ENCODE measurements at places on chromosomes 6 and 20. TPM values are rescaled to one million over a fixed set of nuclear protein-coding genes. Genes with fewer than 3 reads are reported as not detected.

DNA sequence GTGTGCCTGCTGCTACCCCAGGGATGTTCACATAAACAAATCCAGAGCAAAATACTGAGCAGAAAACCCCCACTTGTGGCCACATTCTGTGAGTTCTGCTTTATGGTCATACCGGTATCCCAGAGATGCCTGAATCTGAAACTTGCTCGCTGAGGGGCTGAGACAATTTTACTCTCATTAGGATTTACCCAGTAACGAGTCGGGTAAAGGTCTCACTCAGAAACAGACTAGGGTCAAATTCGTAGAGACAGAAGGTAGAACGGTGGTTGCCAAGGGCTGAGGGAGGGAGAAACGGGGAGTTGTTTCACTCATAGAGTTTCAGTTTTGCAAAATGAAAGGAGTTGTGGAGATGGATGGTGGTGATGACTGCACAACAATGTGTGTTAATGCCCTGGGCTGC is 45.4 kb upstream of the NKX2-2 start:
- no peak for DNase-seq

DNA sequence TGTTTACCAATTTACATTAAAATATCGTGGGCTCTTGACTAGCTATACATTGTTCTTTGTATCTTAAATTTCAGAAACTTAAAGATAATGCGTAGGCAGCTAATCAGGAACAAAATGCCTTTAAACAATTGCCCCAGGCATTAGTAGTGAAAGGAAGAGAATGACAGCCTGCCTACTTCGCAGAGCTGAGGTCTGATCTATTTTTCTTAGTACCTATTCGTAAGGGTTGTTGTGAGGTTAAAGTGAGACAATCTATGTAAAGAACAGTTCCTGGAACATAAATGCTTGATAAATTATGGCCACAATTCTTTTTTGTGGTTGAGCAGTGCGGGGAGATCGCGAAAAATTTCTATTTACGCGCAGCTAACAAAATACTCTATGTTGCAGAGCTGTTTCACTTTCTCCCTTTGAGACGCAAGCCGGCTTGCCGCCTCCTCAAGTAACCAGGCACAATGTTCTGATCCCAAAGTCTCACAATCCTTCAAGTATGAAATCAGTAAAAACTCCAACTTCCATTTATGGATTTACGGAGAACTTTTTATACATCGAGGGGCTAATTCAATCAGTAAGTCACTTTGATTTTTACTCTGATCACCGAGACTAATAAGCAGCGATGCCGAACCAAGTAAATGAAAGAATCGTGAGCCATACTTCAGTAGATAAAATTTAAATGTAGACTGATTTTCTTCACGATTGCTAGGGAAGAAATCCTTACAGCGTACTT is 878 bp upstream of the PNRC1 start:
- DNase-seq, result no peak

DNA sequence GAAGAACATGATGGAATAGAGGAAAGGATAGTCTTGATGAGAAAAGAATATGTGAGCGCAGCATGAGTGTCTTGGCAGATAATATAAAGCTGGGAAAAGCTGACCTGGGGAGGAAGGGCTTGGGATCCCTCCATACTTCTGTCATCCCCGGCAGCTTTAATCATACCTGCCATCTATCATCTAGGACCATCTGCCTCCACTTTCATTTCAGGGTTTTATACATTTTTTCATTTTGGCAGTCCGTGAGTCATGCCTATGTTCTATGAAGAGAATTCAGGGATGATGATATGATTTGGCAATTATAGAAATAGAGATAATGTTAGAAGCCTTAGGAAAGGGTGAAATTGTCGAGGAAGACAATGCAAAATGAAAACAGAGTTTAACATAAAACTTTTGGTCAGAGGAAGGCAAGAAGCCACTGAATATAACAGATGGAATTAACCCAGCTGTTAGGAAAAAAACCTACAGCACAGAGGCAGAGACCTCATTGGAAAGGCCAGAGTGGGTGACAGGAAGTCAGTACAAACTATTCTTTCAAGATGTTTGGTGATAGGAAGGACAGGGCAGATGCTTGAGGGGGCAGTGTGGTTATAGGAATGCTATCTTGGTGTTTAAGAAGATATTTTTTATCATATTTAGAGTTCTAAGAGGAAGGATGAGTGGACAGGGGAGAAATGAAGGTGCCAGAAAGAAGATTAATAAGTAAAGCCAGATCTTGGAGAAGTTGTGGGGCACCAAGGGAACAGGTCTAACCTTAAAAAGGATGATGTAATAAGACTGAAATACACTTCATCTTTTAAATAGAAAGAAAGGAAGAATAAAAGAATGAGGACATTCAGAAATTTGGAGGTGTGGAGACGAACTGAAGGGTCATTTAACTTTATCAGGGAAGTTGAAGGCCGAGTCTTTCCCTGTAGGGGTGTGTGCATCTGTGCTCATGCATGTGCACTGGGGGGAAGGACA is 37.8 kb downstream of the MARCKS start:
- no peak for DNase-seq

GRCh38 chr6:27893836-27894807 is 18.1 kb downstream of the OR2B2 start:
- DNase-seq, result no peak

DNA sequence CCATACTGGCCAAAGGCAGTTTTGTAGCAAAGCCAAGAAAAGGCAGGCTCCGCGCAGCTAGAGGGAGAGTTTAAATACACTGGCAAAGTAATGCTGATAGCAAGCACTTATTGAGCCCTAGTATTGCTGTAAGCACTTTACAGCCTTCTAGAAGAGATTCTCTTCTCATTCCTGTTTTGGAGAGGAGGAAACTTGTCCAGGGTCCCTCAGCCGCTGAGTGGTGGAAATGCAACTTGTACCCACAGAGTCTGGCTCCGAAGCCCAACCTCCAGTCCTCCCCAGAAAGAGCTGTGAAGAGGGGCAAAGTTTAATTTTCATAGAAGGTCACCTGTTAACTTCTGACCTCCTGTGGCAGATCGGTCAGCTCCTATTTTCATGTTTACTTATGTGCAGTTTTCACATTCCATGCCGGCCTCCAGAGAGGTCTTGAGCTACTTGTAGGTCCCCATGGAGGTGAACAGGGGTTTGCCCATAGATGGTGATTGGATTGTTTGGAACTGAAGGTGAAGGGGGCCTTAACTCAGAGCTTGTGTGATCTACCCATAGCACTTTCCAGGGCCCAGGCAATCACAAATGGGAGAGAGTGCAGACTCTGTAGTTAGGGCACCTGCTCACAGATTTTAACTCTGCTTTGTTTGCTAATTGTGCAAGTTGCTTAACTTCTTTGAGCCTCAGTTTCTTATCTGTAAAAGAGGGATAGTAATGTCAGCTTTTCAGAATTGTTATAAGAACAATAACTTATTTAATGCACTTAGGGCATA is 70.7 kb downstream of the LYRM2 start:
- DNase-seq, result no peak

- no peak for DNase-seq
Observed at GRCh38 chr20:23820493-23820892, 6.0 kb downstream of the CST2 start.

MYBL2 gene
- 15.7 TPM for total RNA-seq

PHACTR3 gene
- total RNA-seq, result not detected

All from chondrocyte (in vitro differentiated cells).